ENCODE measurements at places on chromosomes 2 and 18.

GRCh38 chr2:236302555-236302954, 38.3 kb upstream of the ASB18 start:
- no peak for DNase-seq

DNA sequence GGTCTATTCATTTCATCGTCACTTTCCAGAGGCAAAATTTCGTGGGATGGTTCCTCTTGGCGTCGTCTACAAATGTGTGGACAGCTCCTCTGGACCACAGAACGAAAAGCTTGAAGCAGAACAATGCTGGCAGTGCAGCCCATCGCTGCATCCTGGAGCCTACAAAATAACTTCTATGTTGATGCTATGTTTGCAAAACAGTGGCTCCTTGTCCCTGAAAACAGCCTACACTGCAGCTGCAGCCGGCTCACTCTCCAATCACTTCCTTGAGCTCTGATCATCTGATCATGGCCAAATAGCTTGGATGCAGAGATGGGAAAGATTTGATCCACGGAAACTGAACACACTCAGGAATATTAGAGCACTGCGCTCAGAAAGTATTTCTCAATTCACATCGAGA, 60.0 kb downstream of the DOCK10 start:
- no peak for DNase-seq

DNA sequence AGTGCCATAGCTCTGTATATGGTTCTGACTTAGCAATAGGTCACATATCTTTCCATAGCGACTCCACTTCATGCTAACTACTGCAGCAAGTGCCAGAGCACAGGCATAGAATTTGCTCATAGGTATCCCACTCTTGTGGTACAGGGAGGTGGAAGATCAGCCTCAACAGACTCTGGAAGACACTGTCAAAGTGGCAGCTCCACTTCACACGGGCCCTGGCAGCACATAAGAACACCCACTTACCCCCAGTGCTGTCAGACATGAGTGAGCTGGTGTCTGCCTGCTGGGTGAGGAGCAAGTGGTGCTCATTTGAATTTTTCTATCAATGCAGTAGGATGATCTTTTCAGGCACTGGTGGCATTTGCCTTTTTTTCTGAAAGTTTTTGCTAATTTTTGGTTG, 48.6 kb downstream of the BCL2L11 start:
- DNase-seq: no peak

DNA sequence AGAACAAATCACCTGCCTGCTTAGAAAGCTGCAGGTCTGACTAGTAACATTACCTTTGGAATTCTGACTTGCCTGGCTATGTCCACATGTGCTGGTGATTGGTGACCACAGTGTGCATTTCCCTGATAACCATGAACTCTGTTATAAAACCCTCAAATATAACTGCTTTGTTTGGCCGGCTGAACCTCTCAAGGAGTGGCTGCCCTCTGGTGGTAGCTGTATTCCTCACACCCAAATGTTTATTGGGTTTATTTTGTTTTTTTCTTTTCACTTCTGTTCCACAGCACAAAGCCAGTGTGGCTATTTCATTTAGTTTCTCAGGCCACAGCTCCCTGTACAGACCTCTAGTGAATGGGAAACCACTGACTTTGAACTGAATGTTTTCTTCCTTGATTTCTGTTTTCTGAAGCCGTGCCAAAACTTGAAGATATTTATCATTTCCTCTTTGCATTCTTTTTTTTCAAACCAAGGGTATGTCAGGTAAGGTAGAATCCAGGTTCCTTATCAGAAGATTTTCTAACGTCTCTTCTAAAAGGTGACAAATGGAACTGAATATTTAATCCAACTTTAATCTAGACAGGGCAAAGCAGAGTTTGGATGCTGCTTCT, 549.0 kb upstream of the VRK2 start:
- DNase-seq: no peak

DNA sequence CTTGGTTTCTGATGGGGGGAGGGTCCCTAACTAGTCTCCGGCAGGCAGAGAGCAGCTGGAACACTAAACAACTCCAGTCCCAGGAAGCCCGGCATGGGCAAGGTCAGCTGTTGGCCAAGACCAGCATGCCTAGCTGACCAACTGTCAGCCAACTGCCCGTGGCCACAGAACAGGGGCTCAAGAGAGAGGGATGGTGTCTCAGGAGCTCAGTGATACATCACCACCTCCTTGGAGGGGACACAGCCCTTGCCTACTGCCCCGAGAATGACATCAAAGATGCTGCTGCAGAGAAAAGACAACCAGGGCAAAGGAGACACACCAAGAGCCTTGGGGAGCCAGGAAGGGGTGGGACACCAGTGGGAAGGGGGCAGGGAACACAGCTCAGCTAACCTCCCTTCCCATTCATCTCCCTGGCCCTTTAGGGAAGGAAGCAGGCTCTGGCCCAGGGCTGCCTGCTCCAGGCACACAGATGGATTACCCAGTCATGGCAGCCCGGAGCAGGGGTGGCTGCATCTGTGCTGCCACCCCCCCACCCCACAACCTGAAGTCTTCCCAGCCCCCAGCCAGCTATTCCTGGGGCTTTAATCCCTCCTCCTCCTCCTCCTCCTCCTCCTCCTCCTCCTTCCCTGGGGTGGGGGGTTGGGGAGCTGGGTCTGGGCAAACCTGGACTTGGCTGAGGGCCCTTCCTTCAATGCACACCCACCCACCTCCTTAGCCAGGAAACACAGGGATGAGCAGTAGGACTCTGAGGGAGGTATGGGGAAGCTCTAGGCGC, 1.9 kb downstream of the BIN1 start:
- DNase-seq: no peak

- DNase-seq: no peak
Measured at GRCh38 chr2:205427112-205427511, 255.2 kb upstream of the NRP2 start.

DNA sequence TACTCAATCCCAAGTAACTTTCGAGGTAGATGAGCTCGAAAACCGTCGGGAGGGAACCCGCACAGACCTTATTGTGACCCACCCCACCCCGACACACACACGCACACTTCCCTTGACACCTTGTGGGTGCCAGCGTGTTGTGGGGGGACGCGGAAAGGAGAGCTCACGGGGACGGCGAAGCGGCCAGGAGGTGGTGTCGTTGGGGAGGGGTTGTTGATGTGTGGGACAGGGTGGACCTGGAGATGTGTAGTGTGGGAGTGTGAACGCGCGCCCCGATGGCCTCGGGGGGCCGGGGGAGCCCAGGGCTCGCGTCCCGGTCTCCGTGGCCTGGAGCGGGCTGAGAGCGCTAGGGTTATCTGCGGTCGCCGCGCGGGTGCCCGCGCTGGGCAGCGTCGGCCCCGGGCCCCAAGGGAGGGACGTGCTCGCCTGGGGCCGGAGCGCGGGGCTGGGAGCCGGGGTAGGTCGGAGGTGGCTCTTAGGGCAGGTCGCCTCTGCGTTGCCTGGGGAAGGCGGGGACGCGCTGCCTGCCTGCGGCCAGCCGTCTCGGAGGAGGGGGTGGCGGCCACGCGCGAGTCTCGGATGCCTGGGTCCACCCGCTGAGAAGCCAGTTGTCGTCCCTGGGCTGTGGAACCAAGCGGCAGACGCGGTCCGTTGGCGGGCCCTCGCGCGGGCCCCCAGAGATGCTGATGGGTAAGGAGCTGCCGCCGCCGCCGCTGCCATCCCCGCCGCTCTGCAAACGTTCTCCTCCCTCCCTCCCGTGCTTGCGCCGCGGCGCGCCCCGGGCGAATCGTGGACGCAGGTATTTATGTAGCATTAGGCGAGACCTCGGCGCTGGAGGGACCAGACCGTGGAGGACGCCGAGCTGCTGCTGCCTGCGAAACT, 1.6 kb downstream of the KLHL29 start:
- DNase-seq: no peak

GRCh38 chr18:37254236-37254754, 311.3 kb downstream of the CELF4 start:
- no peak for DNase-seq

- DNase-seq: no peak
Measured at GRCh38 chr2:148375214-148375613, 269.3 kb upstream of the EPC2 start.

Measured in stimulated activated CD4-positive, alpha-beta T cell treated with anti-CD3 and anti-CD28 coated beads, TNF-alpha, amount 100 ng/mL, for 1 hour (primary cell).